Upper lobe of left lung (tissue), 6 donors: ENCODE measurements at places on chromosomes 16 and 17.

GRCh38 chr17:5127910-5128309, 12.1 kb downstream of the USP6 start:
- DNase-seq: no peak

DNA sequence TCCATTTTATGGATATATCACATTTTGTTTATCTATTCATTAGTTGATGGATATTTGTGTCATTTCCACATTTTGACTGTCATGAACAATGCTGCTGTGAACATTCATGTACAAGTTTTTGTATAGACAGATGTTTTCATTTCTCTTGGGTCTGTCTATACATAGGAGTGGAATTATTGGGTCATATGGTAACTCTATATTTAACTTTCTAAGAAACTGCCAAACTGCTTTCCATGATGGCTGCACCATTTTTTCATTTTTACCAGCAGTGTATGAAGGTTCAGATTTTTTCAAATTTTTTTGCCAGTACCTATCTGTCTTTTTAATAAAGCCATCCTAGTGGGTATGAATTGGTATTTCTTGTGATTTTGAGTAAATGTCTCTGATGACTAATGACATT, 15.5 kb downstream of the NFAT5 start:
- DNase-seq: no peak

DNA sequence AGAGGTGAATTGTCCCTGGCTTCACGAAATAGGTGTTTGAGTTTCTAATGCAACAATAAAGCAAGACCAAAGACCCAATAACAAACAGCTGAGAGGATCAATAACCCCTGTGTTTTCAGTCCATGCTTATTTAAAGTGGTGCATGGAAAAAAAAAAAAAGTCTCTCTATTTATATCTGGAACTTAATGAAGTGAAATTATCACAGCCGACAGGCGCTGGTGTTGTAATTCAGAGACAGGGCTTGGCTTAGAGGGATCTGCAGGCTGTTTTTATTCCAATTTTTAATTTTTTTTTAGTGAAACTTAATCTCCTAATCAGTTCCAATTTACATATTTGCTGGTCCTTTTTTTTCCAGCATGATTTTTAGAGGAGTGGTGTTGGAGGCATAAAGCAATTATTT, 858.2 kb upstream of the SOX9 start:
- DNase-seq: no peak

- no peak for DNase-seq
Measured at GRCh38 chr16:4450931-4451519, 23.4 kb downstream of the NMRAL1 start.

GRCh38 chr17:76278952-76279741, 14.0 kb downstream of the UBALD2 start:
- DNase-seq: peak; percentile 93

GRCh38 chr16:50756473-50756872, 14.6 kb downstream of the CYLD start:
- DNase-seq: no peak

GRCh38 chr16:11737713-11738112, 4.9 kb downstream of the TXNDC11 start:
- no peak for DNase-seq

- no peak for DNase-seq
Measured at GRCh38 chr16:85602402-85603202, 10.5 kb upstream of the GSE1 start.

DNA sequence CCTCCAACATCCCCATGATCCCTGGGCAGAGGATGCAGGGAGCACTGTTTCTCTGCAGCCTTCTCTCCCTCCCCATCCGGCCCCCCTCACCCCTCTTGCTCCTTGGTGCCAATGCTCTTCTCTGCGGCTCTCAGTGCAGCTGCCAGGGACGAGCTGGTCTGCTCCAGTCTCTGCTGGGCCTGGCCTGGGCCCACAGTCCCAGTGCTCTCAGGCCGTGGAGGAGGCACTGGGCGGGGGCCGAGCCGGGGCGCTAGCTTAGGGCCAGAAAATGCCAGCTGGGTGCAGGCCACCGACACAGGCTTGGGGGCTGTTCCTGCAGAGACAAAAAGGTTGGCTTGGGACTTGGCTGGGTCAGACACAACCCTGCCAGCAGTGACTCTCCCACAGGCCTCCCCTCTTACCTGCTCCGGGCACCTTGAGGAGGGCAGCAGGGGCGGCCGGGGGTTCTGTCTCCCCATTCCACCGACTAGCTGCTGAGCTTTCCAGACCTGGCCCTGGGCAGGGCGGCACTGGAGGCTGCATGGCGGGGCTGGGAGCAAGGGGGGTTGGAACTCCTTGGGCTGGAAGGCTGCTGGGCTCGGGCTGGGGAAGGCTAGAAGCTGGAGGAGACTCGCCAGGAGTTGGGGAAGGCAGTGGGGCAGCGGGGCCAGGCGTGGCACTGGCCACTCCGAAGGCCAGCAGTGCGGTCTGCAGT, 13.8 kb downstream of the CASKIN2 start:
- no peak for DNase-seq

DNA sequence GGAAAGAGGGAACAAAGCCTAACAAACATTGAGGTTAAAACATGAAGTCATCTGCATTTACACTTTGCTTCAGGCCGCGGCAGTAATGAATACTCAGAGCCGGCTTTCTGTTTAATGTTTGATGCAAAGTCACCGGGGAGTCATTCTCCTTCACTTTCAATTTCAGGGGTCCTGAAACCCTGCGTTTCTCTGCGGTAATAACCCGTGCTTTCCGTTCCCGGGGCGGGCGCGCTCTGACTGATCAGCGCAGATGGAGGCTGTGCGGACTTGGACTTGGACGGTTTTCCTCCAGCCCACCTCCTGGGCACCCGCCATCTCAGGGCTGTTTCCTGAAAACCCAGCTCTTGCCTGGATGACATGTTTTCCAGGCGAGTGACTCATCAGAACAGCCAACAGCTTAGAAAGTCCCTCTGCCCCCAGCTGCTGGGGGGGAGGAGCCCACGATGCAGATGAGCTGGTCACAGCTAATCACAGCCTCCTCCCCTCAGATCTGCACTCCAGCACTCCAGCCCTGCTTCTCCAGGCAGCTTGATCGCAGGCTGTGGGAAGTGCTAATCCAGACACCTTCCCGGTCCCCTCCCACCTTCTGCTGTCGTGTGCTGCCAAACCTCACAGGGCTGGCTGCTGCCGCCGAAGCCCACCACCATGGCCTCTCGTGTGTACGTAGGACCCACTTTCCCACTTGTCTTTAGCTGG, 158.6 kb upstream of the CHMP6 start:
- DNase-seq: peak; percentile 84

- DNase-seq: no peak
Measured at GRCh38 chr16:9308356-9308801, 216.9 kb downstream of the HAPSTR1 start.

- no peak for DNase-seq
Measured at GRCh38 chr16:85072076-85072860, 40.0 kb downstream of the CIBAR2 start.

DNA sequence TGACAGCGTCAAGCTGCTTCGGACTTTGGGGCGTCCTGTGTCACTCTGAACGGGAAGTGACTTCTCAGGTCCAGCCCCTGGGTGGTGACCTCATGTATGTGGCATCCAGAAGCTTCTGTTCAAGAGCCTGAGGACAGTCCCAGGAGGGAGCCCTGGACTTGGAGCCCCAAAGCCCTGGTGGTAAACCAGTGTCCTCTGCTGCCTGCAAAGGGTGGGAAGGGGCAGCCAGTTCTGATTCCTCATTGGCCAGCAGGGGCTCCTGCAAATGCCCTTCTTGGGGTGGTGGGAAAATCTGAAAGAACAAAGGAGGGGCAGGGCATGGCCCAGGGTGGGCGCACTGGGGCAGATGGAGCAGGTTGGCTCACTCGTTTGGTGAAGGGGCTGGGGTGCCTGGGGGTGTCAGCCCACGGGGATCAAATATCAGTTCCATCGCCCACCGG, 1.6 kb downstream of the OSGIN1 start:
- DNase-seq: no peak

GRCh38 chr17:39787743-39788484, 50.2 kb downstream of the GRB7 start:
- no peak for DNase-seq

DNA sequence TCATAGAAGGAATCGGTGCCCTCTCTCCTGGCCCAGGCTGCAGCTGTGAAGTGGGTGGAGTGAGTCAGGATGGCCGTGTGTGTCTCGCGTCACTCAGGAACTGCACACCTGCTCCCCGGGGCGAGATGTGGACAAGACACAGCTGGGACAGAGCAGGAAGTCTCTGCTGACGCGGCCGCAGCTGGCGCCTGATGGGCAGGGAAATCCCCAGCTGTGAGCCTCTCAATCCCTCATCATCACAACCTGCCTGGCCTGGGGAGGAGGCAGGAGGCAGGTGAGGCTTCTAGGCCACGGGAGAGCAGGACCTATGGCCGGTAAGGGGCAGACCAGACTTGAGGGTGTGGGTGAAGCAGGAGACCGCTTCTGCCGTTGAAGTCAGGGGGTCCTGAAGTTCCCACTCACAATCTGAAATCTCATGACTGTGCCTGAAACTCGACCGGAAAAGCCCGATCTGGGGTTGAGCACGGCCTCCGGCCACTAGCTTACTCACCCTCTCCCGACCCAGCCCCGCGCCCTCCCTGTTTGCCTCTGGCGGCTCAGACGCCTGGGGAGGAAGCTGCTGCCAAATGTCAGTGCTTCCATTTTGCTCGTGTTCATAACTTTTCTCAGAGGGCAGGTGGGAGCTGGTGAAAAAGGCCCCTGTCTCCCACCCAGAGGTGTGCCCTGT, 1.1 kb upstream of the TRPV3 start:
- DNase-seq: no peak

- DNase-seq: no peak
Measured at GRCh38 chr17:66636111-66636510, 198.8 kb upstream of the CACNG5 start.

DNA sequence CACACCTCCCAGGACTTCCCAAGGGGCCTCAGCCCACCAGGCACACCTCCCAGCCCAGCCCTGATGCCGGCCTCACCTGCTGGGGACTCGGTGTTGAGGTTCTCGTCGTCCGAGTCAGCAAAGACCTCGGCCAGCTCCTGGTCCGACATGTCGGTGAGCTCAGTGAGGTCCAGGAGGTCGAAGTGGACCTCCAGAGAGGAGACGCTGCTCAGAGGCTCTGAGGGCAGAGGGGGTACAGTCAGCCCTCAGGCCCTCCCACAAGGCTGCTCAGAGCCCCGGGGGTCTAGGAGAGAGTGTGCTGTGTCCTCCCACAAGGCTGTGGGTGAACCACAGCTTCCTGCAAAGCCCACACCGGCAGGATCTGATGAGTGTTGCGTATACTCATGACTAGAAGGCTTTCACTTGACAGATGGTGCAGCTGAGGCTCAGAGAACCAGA, 10.5 kb downstream of the DBNDD1 start:
- DNase-seq: no peak

DNA sequence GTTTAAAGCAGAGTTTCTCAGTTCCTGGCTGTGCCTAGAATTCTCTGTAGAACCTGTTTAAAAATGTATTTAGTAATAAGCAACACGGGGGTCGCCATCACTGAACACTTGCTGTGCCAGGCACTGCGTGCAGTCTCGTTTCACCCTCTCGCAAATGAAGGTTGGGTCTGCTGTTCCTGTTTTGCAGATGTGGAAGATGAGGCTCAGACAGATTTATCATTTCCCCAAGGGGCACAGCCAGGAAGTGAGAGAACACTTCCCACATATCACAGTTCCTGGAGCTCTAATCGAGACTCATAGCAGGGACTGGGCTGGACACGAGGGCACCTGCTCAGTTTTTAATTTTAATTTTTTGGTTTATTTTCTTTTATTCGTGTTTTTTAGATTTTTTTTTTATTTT, 122.7 kb downstream of the ABCC6 start:
- DNase-seq: no peak

GRCh38 chr16:81477697-81478693, 33.4 kb downstream of the CMIP start:
- no peak for DNase-seq

- DNase-seq: no peak
Measured at GRCh38 chr17:2792366-2793169, 3.7 kb upstream of the RAP1GAP2 start.

DNA sequence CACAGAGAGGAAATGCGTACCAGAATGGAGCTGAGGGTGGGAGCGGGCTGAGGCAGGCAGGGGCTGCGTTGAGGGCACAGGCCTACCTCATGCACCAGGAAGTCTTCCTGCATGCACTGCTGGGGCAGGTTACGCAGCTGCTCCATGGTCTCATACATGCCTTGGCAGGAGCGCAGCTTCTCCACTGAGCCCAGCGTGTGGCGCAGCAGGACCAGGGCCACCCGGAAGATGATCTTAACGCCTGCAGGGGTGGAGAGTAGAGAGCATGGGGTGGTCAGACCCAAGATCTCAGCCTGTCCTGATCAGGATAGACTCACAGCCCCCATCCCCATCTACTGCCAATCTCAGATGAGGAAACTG, 3.4 kb upstream of the CD2BP2 start:
- DNase-seq: no peak

DNA sequence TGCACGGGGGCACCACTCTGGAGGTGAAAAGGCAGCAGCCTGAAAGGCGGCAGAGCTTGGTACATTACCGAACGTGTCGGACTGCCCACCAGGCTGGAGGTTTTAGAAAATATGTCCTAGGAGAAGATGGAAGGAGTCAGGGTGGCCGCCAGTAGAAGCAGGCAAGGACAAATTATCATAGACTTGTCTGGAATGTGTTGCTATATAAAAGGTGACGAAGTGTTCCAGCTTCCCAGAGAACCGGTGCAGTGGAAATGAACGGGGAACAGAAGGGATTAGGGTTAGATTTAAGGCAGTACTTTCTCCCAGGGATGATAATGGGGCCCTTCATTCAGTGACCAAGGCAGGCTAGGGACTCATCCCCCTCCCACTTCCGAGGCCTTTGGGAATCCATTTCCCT, 27.4 kb downstream of the PIPOX start:
- no peak for DNase-seq

GRCh38 chr16:85239239-85239638, 127.0 kb upstream of the CIBAR2 start:
- no peak for DNase-seq

DNA sequence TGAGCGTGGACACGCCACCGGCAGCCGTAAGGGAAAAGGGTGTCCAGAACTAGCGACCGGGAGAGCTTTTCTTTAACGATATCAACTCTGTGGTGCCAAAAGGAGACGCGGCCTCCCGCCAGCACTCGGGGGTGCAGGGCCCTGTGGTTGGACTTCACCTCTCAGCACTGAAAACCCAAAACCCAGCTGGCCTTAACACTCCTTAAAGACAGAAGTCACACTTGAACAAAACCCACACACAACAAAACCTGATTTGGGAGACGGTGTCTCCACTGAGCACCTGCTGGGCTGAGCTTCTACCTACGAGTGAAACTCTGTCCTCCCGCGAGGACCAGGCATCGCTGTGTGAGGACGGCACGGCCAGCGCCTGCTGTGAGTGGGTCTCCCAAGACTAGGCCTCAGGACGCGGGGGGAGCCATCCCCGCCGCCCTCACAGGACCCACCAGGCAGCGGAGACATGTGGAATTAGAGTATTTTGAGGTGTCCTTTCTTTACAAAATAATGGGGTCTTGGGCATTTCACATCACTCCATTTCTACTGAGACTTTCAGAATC, 46.7 kb downstream of the WDR45B start:
- peak; percentile 77 for DNase-seq

GRCh38 chr16:62562121-62562520, 525.9 kb upstream of the CDH8 start:
- DNase-seq: no peak

- no peak for DNase-seq
Measured at GRCh38 chr17:43641416-43641815, 20.3 kb downstream of the MEOX1 start.
